Forelimb muscle (tissue), 1 donor: ENCODE measurements at places on chromosomes 2 and 18.

DNA sequence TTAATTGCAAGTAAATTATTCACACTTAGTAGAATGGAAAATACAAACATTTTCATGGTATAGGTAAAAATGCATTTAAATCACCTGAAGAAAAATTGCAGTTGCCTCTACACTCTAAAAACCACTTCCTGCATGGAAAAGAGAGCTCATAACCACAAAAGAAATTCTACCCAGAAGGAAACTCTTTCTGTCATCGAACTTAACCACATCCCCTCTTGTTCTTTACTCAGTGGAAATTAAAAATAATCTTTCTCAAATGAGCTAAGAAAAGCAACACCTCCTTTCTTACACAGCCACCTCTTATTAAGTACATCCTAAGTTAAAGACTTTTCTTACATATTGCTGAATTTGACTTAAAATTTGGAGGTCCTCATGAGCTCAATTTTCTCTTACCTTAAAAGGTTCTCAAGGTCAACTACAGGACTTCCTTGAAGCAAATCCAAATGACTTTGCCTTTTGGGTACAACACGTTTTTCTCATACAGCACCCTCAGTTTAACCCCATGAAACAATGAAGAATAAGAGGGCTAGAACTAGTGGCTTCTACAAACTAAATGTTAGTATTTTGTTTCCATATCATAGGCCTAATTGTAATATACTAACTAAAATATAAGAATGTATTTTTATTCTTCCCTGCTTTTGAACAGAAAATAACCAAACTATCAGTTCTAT, 109.1 kb upstream of the CRIM1 start:
- DNase-seq: no peak

GRCh38 chr2:128607911-128608506, 289.3 kb upstream of the HS6ST1 start:
- no peak for DNase-seq

GRCh38 chr2:137638932-137639331, 325.3 kb upstream of the HNMT start:
- DNase-seq: no peak

- DNase-seq: no peak
These were observed 168.5 kb downstream of the TPGS2 start for GRCh38 chr18:36660311-36660710.

GRCh38 chr2:224901121-224901676, 141.1 kb downstream of the DOCK10 start:
- no peak for DNase-seq

DNA sequence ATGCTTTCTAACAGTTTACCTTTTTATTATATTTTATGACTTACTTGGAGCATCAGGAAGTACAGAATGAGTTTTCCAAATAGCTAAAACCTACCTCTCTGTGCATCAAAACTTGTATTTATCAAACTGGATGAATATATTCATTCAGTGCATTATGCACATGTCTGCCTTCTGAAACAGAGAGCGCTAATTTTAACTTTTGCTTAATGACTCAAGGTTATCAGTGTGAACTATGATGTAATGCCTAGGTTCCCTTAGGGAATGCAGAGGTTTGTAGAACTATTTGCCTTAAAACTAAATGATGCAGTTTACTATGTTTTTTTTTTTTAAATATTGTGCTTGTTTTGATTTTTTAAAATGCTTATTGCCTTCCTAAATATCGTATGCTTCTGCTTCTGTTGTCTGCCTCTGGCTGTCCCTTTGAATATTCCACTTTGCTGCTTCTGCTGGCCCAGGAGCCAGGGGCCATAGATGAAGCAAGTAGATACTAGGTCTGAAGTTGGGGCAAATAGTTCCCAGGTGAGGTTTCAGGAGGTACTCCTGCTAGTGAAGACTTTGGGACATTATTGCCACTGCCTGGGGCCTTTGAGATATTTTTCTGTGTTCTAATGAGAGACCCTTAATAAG, 16.5 kb downstream of the TMEM178A start:
- DNase-seq: no peak

DNA sequence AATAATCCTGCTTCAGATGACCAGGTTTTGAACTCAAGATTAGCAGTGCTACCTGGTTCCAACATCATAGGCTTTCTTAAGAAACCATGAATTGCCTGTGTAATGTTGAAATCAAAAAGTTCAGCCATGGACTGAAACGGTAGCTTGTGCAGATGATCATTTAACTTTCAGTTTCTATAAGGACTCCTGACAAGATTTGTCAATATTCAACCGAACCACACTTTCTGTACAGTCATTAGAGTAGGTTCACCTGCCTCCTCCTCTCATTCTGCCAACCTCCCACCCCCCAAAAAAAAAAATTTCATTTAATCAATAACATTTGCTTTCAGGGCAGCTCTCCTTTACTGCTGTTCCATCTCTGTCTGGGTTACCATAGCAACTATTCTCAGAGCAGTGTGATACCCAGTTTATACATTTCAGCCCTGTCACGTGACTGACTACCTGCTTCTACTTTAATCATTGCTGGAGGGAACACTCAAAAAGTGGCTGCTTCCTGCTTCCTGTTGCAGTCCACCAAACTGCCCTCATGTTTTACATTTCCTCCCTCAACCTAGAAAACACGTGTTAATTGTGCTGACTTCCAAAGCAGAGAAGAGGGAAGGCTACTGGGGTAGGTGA, 275.5 kb downstream of the SS18 start:
- DNase-seq: no peak

DNA sequence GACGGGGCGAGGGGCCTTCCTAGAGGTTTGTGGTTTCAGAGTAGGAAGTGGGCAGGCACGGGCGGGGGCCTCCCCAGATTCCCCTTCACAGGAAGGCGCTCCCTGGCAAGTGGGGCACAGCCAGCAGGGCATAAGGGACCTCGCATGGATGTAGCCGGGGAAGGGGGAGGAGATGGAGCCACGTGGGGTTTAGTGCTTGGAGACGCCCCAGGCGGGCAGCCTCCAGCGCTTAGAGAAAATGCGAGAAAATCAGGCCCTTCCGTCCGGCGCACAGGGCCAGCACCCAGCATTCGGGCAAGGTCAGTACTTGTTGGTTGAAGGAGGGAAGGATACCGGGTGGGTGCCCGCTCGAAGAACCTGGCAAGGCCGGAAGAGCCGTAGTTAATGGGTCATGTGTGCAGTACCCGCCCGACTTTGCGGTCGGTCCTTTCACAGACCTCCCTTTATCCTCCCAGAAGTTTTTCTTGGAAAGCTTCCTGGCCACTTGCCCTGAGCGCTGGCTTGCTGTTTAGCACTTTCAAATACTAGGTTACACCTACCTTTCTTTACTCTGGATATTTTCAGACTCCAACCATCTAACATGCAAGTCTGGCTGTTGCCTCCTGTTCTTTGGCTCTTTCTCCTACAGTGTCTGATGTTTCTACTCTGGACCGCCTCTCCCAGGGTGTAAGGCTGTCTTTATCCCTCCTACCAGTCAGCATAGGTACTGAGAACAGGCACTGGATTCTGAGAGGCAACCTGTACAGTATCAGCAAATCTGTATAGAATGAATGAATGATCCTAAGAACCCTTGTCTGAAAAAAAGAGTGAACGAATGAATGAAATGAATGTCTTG, 78.1 kb downstream of the CIB4 start:
- DNase-seq: no peak
